ENCODE measurements at places on chromosomes 12 and 14. TPM values are rescaled to one million over a fixed set of nuclear protein-coding genes. Genes with fewer than 3 reads are reported as not detected.

The ATL1 gene
- total RNA-seq, result 0.73 TPM

The OAS2 gene
- total RNA-seq, result 44.7 TPM

The KERA gene
- not detected for total RNA-seq

The AQP6 gene
- total RNA-seq, result not detected

The SLC25A3 gene
- total RNA-seq, result 692 TPM

The GLS2 gene
- 2.5 TPM for total RNA-seq

The DLK1 gene
- total RNA-seq, result not detected

The IKBIP gene
- total RNA-seq, result 35.2 TPM

The ANO4 gene
- not detected for total RNA-seq

The ANKRD33 gene
- not detected for total RNA-seq

The MSI1 gene
- 0.17 TPM for total RNA-seq

Measured in activated CD8-positive, alpha-beta memory T cell treated with anti-CD3 and anti-CD28 coated beads for 36 hours (primary cell).